ENCODE measurements at places on chromosomes 3 and 15.

DNA sequence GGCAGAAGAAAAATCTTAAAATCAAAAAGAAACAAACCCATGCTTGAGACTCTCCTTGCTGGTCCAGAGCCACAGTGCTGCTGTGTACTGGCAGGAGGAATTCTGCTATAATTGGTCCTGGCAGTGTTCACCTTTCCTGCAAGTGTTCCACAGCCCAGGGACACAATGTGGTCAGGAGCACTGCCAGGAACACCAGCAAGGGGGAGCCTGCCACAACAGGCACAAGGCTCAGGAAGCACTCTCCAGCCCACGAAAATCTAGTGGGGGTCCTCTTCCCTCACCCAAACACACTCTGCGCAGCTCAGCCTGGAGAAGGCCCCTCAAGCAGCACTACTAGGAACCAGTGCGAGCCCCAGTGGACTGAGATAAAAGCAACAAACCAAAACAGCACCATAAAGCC, 92.9 kb downstream of the UBE3A start:
- peak; percentile 78 for ATAC-seq

GRCh38 chr15:76588811-76589747, 252.5 kb downstream of the ISL2 start:
- ATAC-seq: no peak

DNA sequence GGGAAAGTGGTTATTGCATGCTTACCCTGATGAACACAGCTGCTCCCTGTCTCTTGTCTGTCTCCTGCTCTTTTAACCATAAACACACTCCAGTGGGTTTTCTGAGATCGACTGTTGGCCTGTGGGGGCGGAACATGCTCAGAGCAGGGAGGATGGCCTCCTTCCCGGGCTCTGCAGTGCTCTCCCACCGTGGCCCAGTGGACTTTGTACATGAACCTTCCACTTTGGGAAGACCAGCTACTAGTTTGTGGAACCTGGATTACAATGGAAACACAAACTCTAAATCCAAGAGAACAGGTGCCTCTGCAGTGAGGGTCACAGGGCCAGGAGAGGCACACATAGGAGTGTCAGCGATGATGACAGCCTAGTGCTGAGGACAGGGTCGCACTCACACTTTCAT, 56.5 kb downstream of the KLF13 start:
- no peak for ATAC-seq

- no peak for ATAC-seq
Observed at GRCh38 chr3:184914628-184915027, 102.7 kb downstream of the VPS8 start.

DNA sequence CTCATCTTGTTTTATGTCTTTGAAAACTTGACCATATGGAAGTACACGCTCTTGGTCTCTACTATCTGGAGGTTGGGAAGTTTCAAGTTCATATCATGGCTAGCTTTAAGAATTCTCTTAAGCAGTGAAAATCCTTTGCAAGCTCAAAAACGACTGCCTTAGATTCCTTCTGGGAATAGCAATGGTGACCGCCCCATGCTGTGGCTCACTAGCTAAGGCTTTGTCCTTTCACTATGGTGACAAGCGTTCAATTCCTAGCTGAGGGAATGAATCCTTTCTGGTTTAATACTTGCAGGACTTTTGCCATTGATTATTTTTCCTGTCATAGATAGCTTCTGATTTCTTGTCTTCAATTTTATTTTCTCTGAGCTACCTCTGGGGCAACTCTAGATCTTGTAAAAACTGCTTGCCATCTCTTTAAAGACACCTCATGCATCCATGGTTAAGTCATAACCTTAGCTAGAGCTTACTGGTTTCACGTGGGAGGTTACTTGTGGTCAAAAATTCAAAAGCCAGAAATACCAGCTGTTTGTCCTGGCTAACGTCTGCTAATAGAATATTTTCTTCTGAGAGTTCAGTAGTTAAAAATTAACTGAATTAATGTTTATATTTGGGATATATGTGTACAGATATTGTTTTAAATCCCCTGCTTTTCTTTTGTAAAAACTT, 673.4 kb upstream of the CBLB start:
- ATAC-seq: no peak

DNA sequence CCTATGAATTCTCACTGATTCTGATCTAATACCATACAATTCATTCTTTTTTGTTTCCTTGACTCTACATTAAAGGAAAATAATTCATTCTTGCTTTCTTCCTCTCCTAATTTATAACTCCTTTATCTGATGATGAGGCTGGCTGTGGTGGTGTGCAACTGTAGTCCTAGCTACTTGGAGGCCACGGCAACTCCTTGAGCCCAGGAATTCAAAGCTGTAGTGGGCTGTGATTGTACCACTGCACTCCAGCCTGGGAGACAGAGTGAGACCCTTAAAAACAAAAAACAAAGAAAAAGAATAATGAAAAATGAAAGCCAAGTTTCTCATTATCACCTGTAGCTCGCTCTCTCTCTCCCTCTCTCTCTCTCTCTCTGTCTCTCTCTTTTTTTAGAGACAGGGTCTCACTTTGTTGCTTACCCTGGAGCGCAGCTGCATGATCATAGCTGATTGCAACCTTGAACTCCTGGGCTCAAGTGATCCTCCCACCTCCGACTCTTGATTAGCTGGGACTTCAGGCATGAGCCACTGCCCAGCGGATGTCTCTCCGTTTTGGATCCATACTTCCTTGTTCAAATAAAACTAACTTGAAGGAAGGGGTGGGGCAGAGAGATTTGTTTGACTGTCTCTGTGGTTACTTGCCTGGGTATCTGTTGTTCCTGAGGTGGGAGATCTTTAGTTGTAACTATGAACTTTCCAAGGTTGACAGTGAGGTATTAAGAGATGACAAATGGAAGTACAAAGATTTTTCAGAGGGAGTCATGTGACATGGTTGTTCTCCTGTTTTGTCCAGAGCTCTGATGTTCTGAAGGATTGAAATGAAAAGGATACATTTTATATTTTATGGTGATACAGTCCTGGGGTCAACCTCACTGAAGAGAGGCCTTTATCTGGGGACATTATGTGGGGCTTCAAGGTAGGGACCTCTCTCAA, 46.9 kb downstream of the STARD9 start:
- no peak for ATAC-seq

GRCh38 chr15:19899021-19899824, 642.4 kb downstream of the GOLGA6L6 start:
- no peak for ATAC-seq

DNA sequence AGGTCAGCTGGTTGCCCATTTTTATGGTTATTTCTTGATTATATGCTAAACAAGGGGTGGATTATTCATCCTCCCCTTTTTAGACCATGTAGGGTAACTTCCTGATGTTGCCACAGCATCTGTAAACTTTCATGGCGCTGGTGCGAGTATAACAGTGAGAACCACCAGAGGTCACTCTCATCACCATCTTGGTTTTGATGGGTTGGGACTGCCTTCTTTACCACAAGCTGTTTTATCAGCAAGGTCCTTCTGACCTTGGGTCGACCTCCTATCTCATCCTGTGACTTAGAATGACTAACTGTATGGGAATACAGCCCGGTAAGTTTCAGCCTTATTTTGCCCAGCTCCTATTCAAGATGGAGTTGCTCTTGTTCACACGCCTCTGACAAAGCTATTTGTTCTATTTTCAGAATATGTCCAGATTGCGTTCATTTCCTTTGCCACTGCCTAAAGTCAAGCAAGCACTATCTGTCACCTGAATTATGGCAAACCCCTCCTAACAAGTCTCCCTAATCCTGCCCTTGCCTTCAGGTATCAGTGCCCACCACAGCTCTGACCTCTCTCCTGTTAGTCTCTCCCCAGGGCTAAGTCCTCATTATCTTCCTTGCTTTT, 308.5 kb downstream of the ROBO2 start:
- no peak for ATAC-seq

DNA sequence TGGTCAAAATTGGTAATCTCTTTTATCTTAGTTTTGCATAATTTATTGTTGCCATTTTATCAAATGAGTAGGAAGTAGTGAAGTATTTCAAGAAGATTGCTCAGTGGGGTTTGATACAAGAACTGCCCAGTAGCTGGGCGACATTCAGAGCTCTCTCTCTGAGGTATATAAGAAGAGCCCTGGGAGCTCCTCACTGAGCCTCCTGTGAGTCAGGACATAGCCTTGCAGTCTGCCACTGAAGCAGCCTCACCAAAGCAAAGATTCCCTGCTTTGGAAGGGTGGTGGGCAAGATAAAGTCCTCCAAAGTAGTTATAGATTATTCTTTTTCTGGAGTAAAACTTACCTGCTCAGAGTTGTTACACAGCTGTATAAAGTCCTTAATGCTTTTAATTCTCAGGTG, 26.1 kb downstream of the SKIL start:
- no peak for ATAC-seq

- no peak for ATAC-seq
Observed at GRCh38 chr15:77457191-77457904, 36.7 kb downstream of the HMG20A start.

DNA sequence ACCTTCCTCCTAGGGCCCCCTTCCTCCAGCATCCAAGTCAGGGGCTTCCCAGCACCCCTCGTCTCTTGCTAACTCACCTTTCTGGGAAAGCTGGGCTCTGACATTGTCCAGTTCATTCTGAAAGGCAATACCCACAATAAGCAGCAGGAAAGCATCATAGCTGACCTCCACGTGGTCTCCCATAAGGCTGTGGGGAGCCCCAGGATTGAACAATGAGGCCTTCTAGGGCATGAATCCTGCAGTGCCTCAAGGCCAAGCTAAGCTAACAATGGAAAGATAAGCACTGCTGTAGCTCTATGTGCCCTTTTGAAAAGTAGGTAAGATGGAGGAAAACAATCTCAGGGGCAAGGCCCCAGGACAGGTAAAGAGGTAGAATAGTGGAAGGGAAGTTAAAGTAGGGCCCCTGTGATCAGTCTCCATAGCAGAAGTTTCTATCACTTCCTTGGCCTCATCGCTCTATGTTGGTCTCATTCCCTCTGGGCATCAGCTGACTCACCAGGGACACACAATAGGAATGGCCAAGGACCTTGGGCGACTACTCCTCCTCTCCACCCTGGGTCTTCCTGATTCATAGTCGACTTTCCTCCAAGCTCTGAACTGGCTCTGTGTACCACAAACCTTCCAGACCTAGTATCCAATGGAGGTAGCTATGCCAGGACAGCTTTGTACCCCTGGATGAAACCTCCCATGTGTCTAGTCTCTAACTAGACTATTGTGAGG, 11.7 kb downstream of the TRAIP start:
- ATAC-seq: no peak

DNA sequence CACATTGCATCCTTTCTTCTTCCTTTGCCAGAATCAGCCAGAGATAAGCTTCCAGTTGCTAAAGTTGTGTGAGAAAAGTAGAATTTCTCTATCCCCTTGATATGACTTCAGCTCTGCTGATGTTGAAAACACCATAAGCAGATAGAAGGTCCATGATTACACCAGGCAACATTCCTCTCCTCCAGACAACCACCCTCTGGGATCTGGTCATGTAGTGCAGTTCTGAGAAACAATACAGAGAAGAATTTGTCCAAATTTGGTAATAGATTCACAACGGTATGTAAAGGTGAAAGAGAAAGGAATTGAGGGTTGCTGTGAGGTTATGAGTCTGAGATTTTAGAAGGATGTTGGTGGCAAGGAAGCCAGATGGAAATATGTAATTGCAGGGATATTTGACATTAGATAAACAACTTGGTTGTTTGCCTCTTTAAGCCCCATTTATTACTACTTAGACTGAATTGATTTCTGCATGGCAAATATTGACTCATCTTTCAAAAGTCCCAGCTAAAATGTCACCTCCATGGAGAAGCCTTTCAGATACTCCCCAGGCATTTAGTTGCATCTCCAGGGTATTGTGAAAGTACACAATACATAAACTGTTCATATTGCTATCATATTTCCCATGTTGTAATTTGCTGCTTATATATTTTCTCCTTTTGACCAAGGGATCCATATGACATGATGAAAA, 134.9 kb downstream of the GAP43 start:
- no peak for ATAC-seq

DNA sequence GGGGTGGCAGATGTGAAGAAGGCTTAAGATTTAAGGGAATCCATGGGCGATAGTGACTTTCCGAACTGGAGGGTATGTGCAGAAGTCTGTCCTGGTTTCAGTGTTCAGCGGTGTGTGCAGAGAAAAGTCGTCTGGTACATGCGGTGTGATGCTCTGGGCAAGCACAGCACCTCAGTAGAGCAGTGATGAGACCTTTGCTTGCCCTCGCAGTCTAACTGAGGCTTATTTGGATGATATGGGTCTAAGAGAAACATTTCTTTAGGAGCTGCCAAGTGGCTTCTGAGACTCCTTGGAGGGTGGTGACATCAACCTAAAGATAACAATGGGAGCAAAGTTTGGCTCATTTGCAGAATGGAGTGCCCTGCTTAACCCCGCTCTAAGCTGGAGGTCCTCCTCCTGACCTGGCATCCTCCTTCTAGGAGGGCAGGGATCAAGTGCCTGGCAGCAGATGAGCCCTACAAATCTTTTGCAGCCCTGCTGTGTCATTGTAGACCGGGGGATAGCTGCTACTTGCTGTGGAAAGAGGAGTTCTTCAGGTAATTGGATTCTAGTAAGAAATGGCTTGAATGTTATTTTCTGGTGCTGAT, 228.1 kb upstream of the AZI2 start:
- ATAC-seq: no peak

GRCh38 chr3:9732080-9732739, 675 bp downstream of the BRPF1 start:
- ATAC-seq: no peak

GRCh38 chr3:54891540-54891897, 36.3 kb downstream of the LRTM1 start:
- peak; percentile 97 for ATAC-seq

DNA sequence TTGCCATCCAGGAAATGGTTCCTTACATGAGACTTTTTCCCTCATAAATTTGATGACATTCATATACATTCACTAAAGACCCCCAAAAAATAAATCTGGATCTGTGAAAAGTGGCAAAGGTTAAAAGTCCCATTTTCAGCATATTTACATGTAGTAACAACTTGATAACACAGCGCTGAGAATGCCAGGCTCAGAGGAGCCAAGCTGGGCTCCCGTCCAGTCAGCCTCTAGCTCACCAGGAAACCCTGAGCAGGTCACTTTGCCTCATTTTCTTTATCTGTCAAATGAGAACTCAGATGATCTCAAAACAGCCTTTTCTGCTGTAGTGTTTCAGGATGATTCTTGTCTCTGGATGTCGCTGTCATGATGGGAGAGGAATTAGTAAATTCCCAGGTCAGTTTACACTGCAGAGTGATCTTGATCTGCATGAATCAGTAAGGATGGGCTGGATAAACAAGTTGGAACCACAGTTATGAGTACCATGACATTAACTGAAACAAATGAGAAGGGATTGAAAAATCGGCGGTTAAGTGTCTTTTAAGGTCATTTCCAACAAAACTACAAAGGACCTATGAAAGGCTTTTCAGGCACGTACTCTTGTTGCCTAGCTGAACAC, 82.8 kb downstream of the PPARG start:
- no peak for ATAC-seq

DNA sequence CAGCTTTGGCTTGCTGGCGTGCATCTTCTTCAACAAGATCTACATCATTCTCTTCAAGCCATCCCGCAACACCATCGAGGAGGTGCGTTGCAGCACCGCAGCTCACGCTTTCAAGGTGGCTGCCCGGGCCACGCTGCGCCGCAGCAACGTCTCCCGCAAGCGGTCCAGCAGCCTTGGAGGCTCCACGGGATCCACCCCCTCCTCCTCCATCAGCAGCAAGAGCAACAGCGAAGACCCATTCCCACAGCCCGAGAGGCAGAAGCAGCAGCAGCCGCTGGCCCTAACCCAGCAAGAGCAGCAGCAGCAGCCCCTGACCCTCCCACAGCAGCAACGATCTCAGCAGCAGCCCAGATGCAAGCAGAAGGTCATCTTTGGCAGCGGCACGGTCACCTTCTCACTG, 40.6 kb upstream of the CSTA start:
- ATAC-seq: no peak

- ATAC-seq: no peak
Observed at GRCh38 chr3:17090280-17090983, 205.7 kb downstream of the PLCL2 start.

- ATAC-seq: no peak
Observed at GRCh38 chr3:170164717-170165116, 16.8 kb downstream of the PHC3 start.
